ENCODE measurements at places on chromosomes 16 and 17.

DNA sequence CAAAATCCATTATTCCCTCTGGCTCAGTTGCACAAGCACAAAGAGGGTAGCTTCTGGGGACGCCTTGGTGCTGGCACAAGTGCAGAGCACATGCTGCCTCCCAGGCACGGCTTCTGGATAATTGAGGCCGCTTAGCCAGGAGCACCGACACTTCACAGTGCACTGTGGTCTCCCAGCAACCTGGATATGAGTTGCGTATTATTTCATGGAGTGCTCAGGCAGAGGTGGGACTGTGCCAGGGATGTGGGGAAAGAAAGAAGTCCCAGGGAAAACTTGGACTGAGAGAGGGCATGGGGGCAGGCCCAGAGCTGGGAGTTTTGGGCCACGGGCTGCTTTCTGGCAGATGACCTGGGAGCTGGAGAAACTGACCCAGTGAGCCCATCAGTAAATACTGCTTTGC is 37.5 kb downstream of the MPRIP start:
- no peak for DNase-seq

GRCh38 chr16:80940069-80940856 is 66.4 kb downstream of the CMC2 start:
- DNase-seq = no peak

DNA sequence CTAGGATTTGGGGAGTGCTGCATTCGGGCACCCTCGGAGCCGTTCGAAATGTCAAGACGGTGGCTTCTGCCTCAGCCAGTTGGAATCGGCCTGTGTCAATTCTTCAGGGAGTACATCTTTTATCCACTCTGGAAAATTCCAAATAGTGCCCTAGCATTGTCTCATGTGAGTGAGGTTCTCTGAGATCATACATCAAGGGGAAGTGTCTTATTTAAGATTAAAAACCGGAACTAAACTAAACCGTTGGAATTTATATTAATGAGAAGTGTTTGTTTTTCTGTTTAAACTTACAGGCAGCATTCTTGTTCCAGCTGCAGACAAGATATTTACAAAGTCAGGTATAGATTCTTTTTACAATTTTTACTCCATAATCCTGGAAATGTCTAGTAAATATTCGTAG is 56.8 kb downstream of the SLC47A1 start:
- DNase-seq = no peak

GRCh38 chr16:1768061-1768766 is 3.1 kb downstream of the NME3 start:
- DNase-seq = no peak

All from Daoy (cell line).